ENCODE measurements at places on chromosomes 16 and 17.

DNA sequence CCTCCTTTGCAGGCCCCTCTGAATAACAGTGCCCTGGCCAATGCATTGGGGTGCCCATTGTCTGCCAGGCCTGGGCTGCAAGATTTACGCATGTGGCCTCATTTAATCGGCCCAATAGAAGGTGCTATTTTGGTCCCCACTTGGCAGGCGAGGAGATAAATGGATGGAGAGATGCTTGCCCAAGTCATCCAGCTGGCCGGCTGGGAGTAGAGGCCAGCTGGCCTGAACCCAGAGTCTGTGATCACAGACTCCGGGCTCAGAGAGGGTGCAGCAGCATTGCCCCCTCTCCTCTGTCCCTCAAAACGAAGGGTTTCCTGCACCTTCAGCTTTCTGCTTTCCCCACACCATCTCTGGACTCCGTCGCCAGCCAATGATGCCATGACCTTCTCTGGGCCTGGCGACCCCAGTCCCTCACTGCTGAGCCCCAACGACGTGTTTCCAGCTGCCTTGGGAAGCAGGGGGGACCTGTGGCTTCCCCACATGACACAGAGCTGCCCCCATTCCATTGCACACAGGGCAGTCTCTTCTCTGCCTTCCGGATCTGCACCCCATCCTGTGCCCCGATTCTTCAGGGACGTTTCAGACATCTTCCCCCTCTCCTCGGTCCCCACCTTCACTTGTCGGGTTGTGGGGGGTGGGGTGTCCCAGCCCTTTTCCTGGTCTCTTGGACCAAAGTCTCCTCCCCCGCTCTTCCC, 3.5 kb upstream of the ADGRG1 start:
- DNase-seq, result no peak

- peak; percentile 84 for DNase-seq
Observed at GRCh38 chr17:4948166-4948930, at the start of gene PFN1. Gene PFN1, minus strand, starts transcription at chr17:4948530. Its CDS starts 136 bp downstream, at chr17:4948394.

- no peak for DNase-seq
Observed at GRCh38 chr16:53166099-53166498, 111.3 kb downstream of the CHD9 start.

- DNase-seq, result no peak
Observed at GRCh38 chr17:61221181-61221580, 178.5 kb upstream of the TBX2 start.

DNA sequence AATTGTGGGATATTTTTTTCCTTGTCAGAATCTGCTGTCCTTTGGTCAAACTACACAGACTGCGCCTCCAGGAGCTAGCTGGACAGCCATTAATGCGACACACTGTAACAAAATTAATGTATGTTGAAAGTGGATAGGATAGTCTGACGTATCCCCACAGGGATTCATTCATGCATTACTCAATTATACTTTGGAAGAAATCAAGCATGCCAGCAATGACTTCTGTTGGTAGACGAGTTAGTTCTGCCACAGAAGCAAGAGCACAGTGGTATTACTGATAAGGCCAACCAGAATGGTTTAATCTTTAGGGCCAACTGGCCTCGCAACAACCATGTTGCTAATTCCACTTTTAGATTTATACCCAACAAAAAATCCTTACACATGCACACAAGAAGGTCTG, 106.4 kb upstream of the TOB1 start:
- DNase-seq, result no peak

DNA sequence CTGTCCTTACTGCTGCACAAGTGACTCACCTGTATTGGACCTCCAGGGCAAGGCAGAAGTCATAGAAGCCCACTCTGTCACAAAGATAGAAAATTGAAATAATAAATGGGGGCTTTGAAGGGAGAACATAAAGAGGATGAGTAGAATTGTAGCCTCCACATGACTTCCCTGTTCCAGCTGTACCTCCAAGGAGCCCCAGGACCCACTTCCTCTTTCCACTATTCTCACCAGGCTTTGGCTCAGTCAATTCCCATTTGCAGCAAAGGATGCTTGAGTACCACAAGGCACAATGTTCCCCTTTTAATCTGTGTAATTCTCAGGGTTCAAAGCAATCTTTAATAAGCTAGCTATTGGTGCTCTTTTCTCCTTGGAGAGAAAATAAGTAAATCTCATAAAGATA, 512.1 kb downstream of the TOX3 start:
- no peak for DNase-seq

DNA sequence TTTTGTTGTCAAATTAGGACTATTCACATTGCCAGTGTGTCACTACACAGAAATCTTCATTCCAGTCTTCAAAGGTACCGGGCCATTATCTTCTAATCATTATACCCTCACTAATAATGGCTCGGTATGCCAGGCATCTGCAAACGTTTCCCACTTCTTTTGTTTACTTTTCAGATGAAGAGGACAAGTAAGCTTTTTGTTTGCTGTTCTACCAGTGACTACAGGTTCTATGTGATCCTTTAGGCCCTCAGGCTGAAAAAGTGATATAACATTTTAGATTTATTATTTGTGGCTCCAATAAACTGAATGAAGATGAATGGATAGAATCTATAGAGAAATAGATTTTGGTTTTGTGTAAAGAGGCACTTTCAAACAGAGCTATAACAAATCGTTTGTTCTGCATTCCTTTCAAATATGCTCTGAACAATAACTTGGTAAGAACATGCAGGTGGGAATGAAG, 403 bp upstream of the KRTAP3-1 start:
- no peak for DNase-seq

- DNase-seq, result no peak
Observed at GRCh38 chr17:2120586-2121335, 65.9 kb downstream of the HIC1 start.

GRCh38 chr16:60214311-60214710, 1480.2 kb upstream of the GOT2 start:
- DNase-seq, result no peak

- DNase-seq, result no peak
Observed at GRCh38 chr17:72943826-72944689, 148.4 kb downstream of the SLC39A11 start.

DNA sequence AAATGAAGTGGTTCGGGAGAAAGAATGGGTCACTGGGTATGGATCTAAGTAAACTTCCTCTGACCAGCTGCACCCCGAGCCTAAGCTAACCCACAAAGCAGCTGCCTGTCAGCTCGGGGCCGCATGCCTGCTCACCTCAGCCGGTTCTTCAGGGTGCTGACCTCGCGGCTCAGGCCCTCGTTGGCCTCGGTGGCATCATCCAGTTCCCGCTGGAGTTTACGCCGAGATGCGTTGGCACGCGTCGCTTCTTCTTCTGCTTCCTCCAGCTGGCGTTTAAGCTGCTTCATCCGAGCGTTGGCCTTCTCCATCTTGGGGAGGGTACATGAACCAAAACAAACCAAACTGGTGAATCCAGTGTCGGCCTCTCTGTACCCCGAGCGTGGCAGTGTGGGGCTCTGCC, 41.1 kb downstream of the NDEL1 start:
- no peak for DNase-seq

DNA sequence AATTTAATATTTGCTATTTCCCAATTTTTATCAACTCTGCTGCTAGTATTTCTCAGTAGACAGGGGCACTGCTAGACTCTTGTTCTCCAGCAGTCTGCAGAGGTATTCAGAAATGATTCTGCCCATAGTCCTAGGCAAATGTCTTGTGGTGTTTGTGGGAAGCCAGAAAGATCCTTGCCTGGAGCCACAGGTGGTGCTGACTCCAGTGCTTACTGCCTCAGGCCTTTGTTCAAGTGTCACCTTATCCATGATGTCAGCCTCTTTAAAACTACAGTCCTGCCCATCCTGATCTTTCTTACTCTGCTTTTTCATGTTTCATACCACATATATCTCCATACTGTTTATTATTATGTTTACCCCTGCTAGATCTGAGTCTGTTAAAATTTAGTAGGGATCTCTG, 26.5 kb downstream of the ZSWIM7 start:
- no peak for DNase-seq

DNA sequence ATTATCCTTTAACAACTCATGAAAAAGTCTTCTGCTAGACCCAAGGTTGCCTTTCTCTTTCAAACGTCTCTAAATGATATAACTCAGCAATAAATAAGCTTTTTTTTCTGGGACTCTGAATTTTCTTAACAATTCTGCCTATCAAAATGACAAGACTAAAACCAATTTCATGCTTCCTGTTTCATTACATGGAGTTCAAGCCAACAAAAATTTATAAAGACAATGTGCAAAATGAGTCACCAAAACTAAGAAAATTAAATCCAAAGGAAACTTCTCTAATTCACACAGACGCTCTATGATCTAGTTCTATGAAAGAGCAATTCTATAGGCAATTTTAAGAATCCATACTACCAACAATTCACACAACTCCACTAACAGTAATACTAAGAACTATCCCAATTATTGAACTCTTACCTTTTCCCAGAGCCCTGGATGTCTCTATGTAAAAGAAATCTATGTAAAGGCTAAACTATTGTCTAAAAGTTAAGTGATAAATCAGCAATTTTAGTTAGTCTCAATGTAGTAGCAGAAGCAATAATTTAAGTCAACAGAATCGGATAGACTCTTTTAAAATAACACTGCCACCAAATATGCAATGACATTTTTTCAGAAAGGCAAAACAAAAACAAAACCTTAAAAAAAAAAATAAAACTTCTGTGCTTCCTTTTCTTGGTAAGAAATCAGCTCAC, 44.2 kb downstream of the ZZEF1 start:
- DNase-seq, result no peak

GRCh38 chr16:28985211-28986041, 574 bp downstream of the LAT start:
- no peak for DNase-seq

- DNase-seq, result no peak
Observed at GRCh38 chr17:76635659-76636360, 7.7 kb downstream of the ST6GALNAC1 start.

- no peak for DNase-seq
Observed at GRCh38 chr16:61471023-61471422, 565.2 kb downstream of the CDH8 start.

DNA sequence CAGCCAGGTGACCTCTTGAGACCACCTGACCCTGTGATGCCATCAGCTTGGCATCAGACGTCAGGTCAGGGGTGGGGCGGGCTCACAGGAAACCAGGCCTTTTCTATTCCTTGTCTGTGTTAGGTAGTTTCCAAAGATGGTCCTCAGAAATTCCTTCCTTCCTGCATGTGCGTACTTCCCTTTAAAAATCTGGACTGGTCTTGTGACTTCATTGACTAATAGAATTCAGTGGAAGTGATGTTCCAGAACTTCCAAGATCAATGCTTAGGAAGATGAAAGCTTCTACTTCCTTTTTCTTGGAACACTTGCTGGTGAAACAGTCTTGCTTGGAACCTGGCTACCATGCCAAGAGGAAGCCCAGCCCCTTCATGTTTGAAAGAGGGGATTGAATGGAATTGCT, 10.0 kb upstream of the N4BP1 start:
- no peak for DNase-seq

Data from activated CD4-positive, alpha-beta T cell treated with anti-CD3 and anti-CD28 coated beads for 24 hours (primary cell).